ENCODE measurements at places on chromosomes 5 and 9.

DNA sequence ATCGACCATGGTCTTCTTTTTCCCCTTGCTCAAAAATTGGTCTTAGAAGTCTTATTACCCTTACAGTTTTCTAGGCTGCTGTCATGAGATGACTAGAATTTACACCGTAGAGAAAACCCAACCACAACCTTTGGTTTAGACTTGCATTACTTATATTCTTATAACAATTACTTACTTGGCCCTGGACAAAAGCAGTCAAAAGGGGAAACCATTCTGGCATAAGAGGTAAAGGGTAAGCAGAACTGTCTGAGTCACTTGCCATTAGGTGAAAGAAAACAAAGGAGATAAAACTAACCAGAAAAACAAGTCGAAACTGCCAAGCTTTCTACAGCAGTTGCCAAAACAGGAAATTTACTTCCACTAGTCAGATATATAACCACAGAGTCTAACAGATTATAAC lies 17.9 kb downstream of the TMEM245 start:
- peaks cover 34% of the 10 kb centered on the region for H3K4me1 ChIP-seq
- H3K4me3 ChIP-seq: no peak overlapping the region
- H3K36me3 ChIP-seq: no peaks in the 10 kb centered on the region

DNA sequence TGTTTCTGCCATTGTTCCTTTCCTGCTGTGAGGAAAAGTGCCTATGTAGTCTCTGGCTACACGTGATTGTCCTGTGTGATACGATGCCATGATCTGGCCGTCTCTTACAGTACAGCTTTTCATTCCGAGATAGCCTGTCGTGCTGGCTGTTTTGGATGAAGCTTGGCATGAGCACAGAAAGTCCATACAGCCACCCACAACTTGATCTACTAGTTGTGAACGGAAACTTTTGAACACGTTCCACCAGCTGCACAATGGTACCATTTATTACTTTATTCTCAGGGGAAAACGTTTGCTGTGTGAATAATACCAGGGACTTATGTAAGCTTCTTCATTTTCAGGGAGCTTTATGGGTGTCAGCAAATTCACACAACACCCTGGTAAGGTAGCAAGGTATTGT lies 217.6 kb upstream of the ANKRD55 start:
- H3K27me3 ChIP-seq: no peaks in the 10 kb centered on the region
- 0 out of 2 replicates have a peak, but pooled peaks cover 3% of the 10 kb centered on the region for H3K4me1 ChIP-seq
- no peak overlapping the region for H3K4me3 ChIP-seq
- H3K27ac ChIP-seq: no peak overlapping the region
- no peaks in the 10 kb centered on the region for H3K36me3 ChIP-seq

DNA sequence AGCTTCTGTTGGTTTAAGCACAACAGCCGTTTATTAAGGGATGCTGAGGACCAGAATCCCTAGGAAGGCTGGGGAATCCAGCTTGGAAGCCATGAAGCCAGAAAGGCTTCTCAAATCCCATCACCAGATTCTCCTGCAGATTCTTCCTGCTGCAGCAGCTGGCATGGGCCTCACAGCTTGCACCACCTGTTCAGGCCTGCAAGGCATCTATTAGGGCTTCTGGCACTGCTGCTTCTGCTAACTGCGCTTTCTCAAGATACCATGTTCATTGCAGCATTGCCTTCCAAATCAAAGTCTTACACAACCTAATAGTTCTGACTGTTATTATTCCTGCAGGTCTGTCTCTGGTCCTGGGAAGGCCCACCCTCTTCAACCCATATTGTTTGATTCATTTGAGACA lies 51.2 kb upstream of the ZNF366 start:
- H3K27me3 ChIP-seq: no peaks in the 10 kb centered on the region
- H3K36me3 ChIP-seq: no peaks in the 10 kb centered on the region
- no peak overlapping the region for H3K4me3 ChIP-seq
- H3K4me1 ChIP-seq: peaks cover 8% of the 10 kb centered on the region
- no peak for DNase-seq
- H3K27ac ChIP-seq: no peak overlapping the region

- peaks cover 21% of the 10 kb centered on the region for H3K4me1 ChIP-seq
- DNase-seq: no peak
- H3K27me3 ChIP-seq: no peaks in the 10 kb centered on the region
- H3K27ac ChIP-seq: no peak overlapping the region
- H3K4me3 ChIP-seq: no peak overlapping the region
These were observed 20.8 kb downstream of the VCAN start for GRCh38 chr5:83492331-83492730.
